ENCODE measurements at places on chromosomes 5 and 9.

DNA sequence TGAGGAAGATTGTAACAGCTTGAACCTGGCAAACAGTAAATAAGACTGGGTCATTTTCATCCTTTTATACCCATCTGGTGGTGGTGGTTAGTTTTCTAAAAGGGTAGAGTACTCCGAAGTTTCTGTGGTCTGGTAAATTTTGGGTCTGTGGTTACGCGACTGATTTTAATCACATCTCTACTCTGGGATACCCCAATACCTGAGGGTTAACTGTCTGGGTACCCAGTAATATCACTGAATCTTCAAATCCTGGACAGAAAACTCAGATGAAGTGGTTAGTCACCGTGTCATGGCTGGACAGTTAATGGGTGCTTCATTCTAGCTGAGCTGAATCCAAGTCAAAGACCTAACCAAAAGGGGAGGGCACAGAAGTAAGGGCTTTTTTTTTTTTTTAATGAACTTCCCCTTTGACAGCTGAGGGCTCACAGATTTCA lies 474.2 kb downstream of the GADD45G start:
- DNase-seq = no peak

GRCh38 chr5:94471521-94471920 lies 146.9 kb downstream of the KIAA0825 start:
- DNase-seq = no peak

DNA sequence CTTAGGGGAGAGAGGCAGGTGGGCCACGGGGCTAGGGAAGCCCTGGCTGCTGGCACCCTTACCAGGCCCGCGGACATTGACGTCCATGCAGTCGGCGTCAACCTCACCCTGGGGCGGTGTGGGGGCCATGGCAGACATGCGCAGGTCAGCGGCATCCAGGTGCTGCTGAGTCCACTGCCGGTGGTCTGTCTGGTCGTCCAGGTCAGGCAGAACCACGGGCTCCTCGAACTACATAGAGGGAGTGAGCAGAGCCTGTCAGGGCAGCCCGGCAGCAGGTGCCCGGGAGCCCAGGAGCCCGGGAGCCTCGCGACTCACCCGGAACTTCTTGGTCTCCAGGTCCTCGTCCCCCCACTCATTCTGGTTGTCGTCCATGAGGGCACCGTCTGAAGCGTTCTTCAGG lies 18.8 kb upstream of the SEC16A start:
- no peak for DNase-seq

- DNase-seq = no peak
Observed at GRCh38 chr9:10366171-10366779, 246.5 kb downstream of the PTPRD start.

- no peak for DNase-seq
Observed at GRCh38 chr9:38107811-38108304, 38.8 kb upstream of the SHB start.

- DNase-seq = no peak
Observed at GRCh38 chr5:152529440-152529839, 124.4 kb upstream of the NMUR2 start.

GRCh38 chr9:138038244-138038671 lies 160.7 kb downstream of the CACNA1B start:
- no peak for DNase-seq

GRCh38 chr5:178449163-178450070 lies 140.8 kb downstream of the COL23A1 start:
- no peak for DNase-seq

GRCh38 chr9:126307322-126308061 lies 19.1 kb upstream of the MVB12B start:
- no peak for DNase-seq

GRCh38 chr9:89436963-89437625 lies 60.8 kb downstream of the SEMA4D start:
- no peak for DNase-seq

DNA sequence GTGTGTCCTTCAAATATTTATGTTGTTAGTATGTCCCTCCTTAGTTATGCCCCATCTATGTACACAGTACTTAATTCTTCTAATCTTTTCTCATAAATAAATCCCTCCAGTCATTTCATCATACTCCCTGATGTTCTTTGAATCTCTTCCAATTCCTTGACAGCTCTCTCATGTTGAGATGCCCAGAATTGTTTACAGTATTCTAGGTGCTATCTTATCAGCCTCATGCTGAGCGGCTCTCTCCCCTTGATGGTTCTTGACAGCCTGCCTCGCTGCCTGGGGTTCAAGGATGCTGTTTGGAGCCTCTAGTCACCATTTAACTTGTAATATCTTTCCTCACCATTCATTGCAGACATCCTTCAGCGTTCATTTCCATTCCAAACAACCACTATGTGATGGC lies 799.2 kb downstream of the BRINP1 start:
- no peak for DNase-seq

DNA sequence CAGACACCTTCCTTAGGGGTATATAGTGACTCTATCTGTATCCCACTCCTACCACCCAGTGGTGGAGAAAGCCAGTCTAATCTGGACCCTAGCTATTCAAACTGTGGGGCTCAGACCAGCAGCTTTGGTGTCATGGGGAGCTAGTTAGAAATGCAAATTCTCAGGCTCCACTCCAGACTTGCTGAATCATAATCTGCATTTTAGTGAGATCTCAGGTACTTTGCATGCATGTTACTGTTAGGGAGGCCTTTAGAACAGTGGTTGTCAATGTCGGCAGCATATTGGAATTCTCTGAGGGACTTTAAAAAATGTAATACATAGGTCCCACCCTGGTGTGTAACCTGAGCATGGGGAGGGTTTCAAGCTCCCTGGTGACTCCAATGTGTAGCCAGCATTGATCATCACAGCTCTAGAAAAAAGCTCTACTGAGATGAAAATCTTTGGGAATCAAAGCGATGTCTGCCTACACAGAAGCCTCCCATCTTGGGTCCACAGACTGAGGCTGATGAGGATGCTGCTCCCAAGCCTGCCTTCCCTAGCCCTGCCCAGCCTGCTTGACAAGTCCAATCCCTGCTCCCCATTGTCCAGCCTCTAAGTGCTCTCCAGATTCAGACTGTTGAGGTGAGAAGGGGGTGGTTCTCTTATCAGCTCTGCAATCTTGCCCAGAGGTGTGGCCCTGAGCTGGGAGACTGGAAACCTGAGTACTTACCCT lies 11.9 kb upstream of the GM2A start:
- no peak for DNase-seq

DNA sequence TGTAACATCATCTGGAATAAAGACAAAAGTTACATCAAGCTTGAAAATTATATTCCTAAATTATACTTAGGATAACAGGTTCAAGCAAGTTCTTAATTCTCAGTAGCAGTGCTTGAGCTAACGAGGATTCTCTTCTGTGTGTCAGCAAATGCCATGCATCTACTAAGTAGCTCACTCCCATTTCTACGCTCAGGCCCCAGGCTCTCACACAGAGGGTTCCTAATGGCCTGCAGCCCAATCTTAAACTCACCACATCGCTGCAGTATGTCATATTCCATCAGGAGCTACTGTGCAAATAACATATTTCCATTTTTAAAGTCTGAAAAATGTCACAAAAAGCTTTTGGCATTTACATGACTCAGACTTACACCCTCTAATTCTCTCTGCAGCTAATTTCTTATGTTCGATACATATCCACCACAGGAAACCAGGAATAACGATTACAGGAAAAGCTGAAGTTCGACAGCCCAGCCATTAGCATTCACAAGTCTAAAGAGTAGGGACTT lies 474.8 kb downstream of the EFNA5 start:
- DNase-seq = no peak

DNA sequence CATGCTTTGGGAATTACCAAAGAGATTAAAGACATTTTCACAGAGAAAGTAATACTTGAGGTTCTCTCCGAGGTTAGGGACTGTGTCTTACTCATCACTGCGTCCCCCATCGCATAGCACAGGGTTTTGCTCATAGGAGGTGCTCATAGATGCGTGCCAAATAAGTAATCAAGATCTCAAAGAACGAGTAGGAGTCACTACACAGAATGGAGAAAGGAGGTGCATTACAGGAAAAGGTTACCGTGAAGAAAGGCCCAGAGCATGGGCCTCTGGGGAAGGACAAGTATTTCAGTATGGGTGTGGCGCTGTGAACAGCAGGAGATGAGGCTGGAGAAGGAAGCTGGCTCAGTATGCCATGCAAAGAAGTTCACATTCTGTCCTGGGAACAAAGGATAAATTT lies 182.4 kb downstream of the ACTL7B start:
- DNase-seq = no peak

GRCh38 chr5:176181271-176181855 lies 56.9 kb upstream of the SIMC1 start:
- DNase-seq = no peak

GRCh38 chr5:17020678-17021601 lies 84.9 kb upstream of the MYO10 start:
- DNase-seq = no peak

- no peak for DNase-seq
Observed at GRCh38 chr9:114037249-114037648, 40.9 kb downstream of the AMBP start.

DNA sequence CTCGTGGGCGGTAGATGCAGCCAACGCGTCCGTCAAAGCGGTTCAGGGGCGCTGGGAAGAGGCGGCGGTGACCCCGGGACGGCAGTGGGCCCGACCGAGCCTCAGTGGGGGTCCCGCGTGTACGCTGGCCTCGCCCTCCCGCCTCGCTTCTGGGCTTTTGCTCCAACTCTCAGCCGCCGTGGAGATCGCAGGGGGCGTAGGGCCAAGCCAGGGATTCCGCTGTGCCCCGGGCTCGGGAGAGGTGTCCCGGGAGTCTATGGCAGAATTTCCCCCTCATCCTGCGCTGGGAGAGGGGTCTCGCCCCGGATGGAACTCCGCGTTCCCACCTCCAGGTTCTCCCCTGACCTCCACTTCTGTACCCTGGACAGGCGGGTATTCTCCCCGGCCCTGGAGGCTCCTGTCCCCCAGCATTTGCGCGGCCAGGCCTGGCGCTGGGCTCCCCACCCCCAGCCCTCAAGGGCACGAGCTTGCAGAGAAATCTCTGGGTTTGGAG lies 131.9 kb downstream of the MRPL36 start:
- no peak for DNase-seq

DNA sequence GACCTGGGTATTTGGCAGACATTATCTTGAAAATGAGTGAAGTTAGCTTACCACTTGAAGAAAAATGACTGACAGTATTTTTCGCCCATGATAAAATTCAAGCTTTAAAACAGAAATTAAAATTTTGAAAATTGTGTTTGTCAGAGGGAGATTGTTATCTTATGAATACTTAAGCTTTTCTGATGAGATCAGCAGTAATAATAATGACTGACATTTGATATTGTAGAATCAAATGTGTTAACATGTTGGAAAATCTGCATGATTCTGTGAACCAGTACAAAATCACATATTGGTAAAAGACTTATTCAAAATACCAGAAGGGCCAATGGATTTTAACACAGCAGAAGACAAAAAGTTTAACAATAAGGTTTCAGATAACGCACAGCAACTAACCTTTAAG lies 94.0 kb downstream of the MSX2 start:
- DNase-seq = no peak

DNA sequence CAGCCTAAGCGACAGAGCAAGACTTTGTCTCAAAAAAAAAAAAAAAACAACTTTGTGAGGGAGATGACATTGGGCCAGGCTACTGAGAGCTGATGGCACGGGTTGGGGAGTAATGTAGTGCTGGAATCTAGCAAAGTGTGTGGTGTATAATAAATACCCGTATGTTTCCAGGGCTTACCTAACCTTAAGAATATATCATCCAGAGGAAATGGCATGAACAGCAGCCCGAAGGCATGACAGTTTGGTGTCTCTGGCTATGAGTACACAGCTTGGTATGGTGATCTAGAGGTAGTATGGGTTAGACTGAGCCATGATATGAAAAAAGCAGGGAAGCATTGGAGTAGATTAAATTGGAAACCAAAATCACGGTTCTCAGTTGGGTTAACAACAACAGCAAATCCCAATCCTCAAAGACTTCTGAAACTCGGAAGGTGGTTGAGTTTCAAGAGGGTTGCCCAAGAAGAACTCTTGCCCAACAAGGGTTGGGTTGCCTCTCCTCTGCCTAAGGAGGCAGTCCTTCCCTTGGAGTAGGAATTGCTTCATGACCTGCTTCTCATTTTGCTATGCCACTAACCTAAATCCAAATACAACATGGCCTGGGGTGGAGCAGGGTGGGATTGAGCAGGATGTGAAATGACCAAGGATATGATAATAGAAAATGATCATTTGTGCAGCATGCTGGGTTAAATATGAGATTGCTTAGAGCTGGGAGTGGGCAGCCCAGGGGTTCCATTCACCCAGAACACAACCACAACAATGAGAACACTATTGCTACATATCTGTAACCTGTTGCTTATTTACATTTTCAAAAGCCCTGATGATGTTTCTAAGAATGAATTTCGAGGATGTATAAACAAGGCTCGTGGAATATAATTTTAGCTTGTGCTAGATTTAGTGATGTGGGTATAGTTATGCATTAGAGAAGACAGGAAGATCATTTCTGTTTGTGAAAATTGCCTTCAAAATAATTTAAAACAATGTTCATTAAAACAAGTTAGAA lies 64.6 kb upstream of the ZFR start:
- no peak for DNase-seq

DNA sequence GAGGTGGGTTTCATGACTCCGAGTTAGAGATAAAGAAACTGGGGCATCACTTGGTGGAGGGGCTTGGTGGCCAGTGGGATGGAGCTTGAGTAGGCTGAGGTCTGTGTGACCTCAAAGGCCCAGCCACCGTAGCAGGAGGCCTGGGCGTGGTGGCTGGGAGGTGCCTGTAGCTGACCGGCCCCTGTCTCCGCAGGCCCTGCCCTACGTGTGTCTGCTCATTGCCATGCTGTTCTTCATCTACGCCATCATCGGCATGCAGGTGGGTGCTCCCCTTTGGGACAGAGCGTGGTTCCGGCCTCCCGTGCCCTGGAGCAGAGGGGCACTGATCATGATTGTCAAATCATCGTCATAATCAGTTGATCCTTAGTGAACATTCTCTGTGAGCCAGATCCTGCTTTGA lies 196.2 kb downstream of the CACNA1B start:
- DNase-seq = no peak

DNA sequence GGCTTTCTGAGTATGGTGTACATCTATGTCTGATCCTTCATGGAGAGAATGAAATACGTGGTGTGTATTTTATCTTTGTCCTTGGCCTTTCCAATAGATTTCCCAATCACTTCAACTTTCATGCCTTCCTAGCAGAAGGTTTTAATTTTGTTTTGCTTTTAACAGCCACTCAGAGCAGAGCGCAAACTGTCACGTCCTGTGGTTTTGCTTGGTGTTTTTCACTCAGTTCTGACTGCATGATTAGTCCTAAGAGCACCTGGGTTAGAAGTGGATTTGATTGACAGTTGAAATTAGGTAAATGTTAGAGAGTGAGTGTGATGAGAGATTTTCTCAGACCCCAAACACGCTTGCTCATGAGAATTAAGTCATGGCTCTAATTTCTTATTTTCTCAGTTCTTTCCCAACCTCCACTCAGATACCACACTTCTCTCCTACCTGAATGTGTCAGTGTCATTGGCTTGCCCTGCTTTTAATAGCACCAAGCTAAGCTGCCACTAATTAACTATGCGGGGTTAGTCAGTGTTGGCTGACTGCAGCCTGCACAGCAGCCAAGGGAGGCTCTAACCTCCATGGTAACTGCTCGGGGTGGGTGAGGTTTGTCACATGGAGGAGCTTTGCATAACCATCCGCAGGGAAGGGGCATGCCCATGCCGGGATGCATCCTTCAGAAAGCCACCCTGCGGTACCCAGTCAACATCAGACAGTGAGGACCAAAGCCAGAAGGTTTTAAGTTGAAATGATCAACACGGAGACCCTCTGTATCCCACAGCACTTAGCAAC lies 173.4 kb downstream of the NR3C1 start:
- no peak for DNase-seq

GRCh38 chr5:39113354-39113953 lies 39.3 kb upstream of the RICTOR start:
- no peak for DNase-seq

Data from stimulated activated CD4-positive, alpha-beta T cell treated with anti-CD3 and anti-CD28 coated beads, TNF-alpha, amount 100 ng/mL, for 1 hour (primary cell).